Stimulated activated CD4-positive, alpha-beta T cell treated with anti-CD3 and anti-CD28 coated beads, TNF-alpha, amount 100 ng/mL, for 4 hours (primary cell): ENCODE measurements at places on chromosomes 3 and 15.

DNA sequence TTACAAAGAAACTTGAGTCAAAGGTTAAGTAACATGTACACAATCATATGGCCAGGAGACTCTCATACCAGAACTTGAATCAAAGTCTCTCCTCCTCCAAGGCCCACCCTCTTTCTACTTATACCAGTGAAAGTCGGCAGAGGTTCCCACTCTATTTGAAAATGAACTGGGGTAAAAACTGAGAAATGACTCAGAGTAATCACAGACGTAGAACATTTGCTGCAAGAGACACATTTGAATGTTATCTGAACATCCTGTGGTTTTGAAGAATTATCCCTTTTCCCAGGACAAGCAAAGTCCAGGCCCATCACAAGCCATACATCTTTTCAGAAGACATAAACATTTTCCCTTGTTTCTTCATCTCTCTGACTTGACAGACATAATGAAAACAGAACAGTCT lies 55.8 kb downstream of the SHOX2 start:
- DNase-seq, result no peak

GRCh38 chr3:127445581-127446343 lies 144.8 kb downstream of the TPRA1 start:
- no peak for DNase-seq

- DNase-seq, result no peak
Measured at GRCh38 chr15:58438956-58439355, 7.2 kb downstream of the LIPC start.

- DNase-seq, result no peak
Measured at GRCh38 chr15:81184188-81184587, 12.5 kb upstream of the IL16 start.

DNA sequence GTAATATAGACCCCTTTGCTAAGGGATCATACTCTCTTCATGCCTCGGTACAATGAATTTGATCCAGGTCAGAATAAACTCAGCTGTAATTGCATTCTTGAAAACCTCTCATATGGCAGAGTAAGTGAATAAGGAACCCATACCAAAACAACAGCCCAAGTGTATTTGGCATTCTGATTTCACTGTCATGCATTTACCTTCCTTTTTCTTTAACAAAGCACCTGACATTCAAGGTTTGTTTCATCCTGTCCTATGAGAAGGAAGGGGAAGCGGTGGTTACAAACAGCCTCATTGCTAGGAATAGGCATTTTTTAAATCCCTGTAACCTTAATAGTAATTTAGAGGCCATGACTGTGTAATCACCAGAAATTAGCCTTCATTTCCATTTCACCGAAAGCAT lies 97.1 kb downstream of the LSAMP start:
- DNase-seq, result no peak

- DNase-seq, result no peak
Measured at GRCh38 chr15:40334941-40335795, 5.6 kb downstream of the CCDC9B start.

- no peak for DNase-seq
Measured at GRCh38 chr3:18334837-18335601, 90.1 kb downstream of the SATB1 start.

DNA sequence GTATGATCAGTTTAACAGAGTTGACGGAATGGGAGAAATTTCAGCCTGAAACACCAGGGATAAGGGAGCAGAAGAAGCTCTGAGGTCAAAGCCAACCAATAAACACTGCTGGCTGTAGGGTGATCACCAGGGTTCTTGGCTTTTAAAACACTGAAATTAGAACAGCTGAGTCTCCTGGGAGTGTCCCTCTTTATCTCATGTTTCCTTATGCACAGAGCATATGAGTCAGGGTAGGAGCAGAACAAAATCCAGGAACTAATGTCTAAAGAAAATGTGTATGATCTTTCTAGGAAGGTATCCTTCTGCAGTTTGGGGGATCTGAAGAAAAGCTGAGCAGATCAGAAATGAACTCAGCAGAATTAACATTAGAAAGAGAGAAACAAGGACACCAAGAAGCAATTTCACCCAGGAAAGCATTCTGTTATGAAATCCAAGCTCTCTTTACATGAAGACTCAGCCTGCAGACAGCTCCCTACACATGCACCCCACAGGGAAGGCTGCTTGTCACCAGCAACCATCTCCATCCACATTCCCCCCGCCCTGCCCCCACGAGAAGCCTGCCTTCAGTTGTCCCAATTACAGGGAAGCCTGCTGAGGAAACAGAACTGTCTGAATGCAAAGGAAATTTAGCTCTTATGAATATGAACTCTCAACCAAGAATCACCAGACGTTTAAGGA lies 469.7 kb downstream of the PDCD6IP start:
- no peak for DNase-seq

- no peak for DNase-seq
Measured at GRCh38 chr3:49238274-49239127, 38.5 kb downstream of the C3orf62 start.

GRCh38 chr3:117512975-117513374 lies 803.4 kb downstream of the TUSC7 start:
- DNase-seq, result no peak

DNA sequence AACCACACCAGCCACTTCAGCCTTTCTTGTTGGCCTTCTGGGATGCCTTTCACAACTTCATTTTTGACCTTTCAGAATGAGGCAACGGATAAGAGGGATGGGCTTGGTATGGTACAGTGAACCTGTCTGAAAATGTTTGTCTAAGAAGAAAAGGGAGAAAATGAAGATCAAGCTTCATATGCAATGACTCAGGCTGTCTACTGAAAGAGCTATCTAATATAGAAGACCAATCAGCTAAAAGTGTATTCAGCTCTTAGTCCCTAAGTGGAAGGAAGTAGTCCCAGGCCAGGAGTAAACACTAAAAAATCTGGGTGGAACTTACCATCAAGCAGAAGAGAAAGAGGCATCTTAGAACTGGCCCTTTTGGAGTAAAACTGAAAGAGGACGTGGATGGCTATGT lies 12.2 kb upstream of the UPK1B start:
- DNase-seq, result no peak

- no peak for DNase-seq
Measured at GRCh38 chr15:29740692-29741311, 81.5 kb downstream of the TJP1 start.

GRCh38 chr15:38389924-38390542 lies 63.9 kb upstream of the FAM98B start:
- DNase-seq, result peak; percentile 22

- DNase-seq, result no peak
Measured at GRCh38 chr3:193677734-193678133, 84.7 kb downstream of the OPA1 start.

DNA sequence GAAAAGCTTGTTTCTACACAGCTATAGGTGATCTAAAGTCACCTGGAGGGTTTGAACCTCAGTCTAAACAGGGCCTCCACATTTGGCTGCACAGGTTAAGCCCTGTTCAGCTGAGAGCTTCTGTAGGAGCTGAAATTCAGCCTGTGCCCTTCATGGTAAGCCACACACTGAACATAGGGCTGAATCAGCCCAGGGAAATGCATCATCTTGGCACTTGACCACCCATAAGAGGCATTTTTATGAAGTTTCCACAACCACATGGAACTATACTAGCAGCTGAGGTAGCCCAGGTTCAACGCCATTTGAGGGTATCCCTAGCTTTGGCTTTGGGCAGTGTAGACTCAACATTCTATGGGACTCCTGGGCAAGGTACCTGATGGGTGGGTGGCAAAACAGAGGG lies 126.8 kb downstream of the FAM174B start:
- no peak for DNase-seq

GRCh38 chr3:54176106-54176505 lies 53.8 kb downstream of the CACNA2D3 start:
- no peak for DNase-seq

GRCh38 chr3:129119365-129120100 lies 2.1 kb downstream of the RAB43 start:
- DNase-seq, result no peak

- no peak for DNase-seq
Measured at GRCh38 chr15:52020221-52021085, 1.4 kb downstream of the MAPK6 start.

- no peak for DNase-seq
Measured at GRCh38 chr3:38968891-38969290, 82.9 kb downstream of the SCN11A start.

DNA sequence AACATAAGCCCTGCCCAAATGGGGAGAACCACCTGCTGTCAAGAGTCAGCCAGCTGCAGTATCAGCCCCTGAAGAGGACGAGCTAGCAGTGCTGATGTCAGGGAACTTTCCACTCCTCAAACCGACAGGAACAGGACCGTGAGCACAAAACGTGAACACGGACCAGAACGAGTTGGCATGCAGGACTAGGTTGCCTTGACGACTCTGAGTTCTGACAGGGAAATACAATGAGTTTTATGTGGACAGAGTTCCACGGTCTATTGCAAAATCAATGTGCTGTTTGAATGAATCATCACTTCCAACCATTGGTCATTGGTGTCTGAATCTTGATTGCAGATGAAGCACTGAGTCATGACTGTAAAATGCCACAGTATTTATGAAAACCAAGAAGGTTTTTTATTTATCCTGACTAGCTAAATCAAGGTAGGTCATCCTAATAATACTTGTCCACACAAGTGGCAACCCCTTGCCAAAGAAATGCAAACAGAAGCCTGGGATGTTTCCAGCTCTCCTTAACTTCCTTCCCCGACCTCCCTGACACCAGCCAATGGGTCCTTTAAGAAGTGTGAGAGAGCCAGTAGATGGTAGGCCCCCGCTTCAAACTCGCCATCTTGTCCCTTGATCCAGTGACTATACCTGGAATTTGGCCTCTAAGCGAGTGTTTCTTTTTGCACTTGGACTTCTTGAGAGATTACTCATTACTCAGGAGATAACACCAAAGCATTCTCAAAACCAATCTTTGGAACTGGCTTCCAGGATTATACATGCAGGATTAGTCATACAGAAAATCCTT lies 119.6 kb downstream of the ASB7 start:
- no peak for DNase-seq

GRCh38 chr3:188476935-188477334 lies 323.0 kb downstream of the LPP start:
- DNase-seq, result no peak

GRCh38 chr3:14200841-14201240 lies 22.2 kb downstream of the LSM3 start:
- DNase-seq, result no peak

DNA sequence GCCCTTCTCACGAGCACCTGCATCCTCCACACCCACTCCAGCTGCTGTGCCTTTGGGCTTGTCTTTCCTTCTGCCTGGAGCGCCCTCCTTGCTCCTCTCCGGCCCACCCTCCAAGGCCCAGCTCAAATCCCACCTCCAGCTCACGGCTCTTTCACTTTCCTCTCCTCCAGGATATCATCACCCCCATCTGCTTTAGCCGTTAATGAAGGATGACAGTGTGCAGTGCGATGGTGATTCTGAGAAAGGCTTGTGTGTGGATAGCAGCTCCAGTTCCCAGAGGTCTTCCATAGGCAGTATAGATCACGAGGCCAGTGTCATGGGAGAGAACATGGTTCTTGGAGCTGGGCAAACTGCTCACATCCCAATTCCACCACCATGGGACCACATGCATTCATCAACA lies 237.4 kb downstream of the TLE3 start:
- DNase-seq, result no peak

- DNase-seq, result no peak
Measured at GRCh38 chr3:126130081-126130855, 46.3 kb upstream of the SLC41A3 start.

DNA sequence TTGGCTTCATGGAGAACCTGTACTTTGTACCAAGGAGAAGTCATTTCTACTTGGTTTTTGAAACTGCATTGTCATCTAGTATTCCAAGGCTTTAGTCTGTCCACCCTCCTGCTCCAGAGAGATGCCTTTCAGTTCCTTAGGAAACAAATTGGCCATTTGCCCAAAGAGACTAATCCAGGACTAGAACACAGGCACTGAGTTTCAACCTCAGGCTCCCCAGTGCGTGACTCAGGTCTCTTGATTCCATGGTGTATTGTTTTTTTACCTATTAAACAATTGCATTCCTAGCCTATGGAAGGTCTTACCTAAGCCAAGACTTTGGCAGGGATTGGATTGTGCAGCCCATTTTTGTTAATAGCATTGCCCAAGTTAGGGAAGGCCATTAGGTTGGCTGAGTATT lies 214.8 kb upstream of the CTDSPL start:
- no peak for DNase-seq

- no peak for DNase-seq
Measured at GRCh38 chr3:101675709-101676215, 1.2 kb downstream of the ZBTB11 start.

GRCh38 chr3:8608791-8609467 lies 35.7 kb downstream of the SSUH2 start:
- DNase-seq, result no peak

DNA sequence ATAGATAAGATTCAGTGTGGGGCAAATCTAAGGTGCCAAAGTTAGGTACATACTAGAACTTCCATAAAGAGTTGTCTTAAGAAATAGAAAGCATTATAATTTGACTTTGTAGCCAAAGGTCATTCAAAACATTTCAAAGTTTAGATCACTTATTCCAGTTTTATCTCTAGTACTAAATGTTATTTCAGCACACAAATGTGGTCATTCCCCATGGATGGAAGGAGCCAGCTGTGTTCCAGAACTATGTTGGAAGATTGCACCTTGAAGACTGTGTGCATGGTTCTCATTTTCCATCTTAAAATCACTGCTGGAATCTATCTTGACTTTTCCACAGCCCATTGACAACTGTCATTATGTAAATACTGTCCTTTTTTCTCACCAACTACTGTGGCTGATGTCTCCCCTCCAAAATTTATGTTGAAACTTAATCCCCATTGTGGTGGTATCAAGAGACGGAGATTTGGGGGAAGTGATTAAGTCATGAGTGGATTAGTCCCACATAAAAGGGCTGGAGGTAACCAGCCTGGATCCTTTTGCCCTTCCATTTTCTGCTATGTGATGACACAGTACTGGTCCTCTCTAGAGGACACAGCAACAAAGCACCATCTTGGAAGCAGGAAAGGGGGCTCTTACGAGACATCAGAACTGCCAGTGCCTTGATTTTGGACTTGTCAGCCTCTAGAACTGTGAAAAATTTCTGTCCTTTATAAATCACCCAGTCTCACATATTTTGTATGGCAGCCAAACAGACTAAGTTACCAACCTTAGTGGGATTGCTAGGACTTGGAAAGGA lies 24.0 kb downstream of the TGFBR2 start:
- DNase-seq, result no peak

DNA sequence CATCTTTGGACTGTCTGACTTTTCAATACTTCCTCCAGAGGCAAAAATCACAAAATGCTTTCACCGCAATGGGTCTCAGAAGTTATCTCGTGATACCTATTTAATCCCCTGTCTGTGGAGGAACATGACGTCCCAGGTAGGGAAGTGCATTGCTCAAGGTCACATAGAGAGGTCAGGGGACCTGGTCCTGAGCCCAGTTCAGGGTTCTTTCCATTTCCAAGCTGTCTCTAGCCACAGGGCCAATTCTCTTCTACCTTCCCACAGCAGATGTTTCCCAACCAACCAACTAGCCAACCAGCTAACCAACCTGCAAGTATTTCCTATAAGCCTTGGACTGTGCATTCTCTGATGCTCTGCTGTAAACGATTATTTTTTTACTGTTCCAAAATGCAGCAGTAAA lies 122.2 kb upstream of the DLG1 start:
- DNase-seq, result no peak

GRCh38 chr3:137866933-137867332 lies 102.8 kb downstream of the SOX14 start:
- no peak for DNase-seq
